ENCODE measurements at places on chromosomes 16 and 17.

GRCh38 chr17:5438716-5439445 is at the start of gene C1QBP:
Gene C1QBP, minus strand, starts transcription at chr17:5439155. Its CDS starts 82 bp downstream, at chr17:5439073.
- peak; percentile 93 for DNase-seq

GRCh38 chr17:48439110-48439850 is 9.3 kb upstream of the SKAP1 start:
- no peak for DNase-seq

GRCh38 chr17:17606416-17607000 is 15.0 kb upstream of the PEMT start:
- no peak for DNase-seq

DNA sequence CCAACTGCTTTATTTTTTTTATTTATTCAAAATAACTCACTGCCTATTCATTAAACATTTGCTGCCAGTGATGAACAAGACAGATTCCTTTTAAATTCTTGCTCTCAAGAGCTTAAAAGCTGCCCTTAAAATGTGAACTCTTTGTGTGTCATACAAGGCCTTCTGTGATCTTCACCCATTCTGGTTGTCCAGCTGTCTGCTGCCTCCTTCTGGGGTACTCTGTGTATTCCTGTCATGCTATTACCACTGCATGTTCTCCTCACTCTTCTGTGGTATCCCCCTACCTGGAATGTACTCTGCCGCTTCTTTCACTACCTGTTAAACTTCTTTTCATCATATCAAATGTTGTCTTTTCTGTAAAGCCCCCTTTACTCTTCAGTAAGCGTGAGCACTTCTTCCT is 165.8 kb downstream of the CHD9 start:
- DNase-seq: peak; percentile 36

DNA sequence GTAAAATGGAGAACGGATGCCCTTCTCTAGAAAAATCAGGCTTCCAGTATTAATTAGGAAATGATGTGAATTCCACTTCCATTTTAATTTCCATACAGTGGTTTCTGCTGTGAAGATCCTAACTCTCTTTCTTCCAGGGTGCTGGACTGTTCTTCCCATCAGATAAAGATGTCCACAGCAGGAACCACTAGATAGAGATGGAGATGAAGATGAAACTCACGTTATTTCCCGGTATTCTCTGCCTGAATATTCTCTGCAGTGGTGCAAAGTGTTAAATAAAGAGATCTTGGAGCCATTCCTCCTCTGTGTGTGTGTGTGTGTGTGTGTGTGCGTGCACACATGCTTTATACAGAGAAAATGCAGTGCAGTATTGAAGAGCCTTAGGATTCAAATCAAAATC is 727.5 kb downstream of the KCNJ2 start:
- peak; percentile 29 for DNase-seq

DNA sequence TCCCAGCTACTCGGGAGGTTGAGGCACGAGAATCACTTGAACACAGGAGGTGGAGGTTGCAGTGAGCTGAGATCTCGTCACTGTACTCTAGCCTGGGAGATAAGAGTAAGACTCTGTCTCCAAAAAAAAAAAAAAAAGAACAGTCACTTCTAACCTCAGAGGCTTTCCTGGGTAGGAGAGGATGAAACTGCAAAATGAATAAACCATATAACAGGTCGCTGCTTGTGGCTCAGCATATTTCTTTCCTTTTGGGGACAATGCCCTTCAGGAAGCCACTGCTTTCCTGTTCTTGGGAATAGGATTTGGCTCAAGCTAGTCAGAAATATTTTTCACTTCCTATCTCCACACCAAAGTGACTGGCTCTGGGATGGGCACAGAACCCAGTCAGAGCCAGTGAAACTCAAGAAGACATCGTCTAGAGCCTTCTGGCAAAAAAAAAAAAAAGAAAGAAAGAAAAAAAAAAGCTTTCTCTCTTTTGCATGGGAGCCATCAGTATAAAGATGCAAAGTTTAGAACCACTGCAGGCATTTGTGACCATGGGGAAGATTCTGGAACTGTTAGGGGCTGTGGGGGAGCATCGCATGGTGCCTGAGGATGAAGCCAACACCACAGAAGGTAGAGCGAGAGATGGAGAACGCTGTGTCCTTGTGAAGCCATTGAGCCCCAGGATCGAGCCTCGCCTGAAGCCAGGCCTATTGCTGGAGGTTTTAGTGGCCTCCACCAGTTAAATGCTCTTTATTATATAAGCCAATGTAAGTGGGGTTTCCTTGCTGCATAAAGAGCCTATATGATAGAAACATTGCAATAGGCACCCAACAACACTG is 71.8 kb upstream of the MRTFB start:
- no peak for DNase-seq

DNA sequence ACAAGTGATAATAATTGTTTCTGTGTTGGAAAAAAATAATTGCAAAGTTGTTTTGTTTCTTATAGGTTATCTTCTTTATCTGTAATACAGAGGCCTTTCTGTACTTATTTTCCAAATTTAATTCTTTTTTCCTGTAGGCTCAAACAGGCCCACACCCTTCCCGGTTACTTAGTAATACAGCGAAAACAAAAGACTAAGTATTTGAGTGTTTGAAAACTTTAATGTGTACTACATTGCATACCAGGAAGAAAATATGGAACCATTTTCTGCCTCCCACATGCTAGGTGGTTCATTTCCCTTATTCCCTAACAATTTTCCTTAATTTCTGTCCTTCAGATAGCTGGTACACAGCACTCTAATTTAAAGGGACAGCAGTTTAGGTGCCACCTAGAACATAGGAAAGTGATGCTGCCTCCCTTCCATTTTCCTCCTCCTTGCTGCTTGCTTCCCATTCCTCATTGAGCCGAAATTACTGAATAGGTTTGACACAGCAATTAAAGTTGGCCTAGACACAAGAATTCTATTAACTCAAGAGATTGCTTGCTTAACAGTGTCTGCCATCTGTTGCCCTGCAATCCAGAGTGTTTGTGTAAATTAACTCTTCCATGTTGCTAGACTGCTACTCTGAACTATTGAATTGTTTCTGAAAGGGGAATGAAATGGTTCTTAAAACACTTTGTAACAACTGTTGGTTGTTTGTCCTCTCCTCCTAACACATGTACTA is 24.2 kb downstream of the CYB5B start:
- no peak for DNase-seq

DNA sequence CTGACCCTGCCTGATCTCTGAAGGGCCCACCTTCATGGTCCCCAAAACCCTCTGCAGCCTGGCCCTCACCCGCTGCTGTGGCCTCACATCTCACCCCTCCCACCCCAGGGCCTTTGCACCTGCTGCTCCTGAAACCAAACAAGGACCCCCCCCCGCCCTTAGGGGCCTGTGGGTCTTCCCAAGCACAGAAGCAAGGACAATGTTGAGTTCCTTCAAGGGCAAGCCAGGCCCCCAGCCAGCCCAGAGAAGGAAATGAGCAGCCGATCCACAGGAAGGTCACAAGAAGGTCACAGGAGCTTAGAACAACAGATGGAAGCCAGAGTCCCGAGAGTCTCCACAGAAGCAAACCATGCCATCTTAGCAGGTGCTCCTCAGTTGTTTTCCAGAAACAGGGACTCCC is 493 bp upstream of the PDE6G start:
- no peak for DNase-seq

- DNase-seq: no peak
Observed at GRCh38 chr17:78673395-78673794, 96.2 kb upstream of the DNAH17 start.

DNA sequence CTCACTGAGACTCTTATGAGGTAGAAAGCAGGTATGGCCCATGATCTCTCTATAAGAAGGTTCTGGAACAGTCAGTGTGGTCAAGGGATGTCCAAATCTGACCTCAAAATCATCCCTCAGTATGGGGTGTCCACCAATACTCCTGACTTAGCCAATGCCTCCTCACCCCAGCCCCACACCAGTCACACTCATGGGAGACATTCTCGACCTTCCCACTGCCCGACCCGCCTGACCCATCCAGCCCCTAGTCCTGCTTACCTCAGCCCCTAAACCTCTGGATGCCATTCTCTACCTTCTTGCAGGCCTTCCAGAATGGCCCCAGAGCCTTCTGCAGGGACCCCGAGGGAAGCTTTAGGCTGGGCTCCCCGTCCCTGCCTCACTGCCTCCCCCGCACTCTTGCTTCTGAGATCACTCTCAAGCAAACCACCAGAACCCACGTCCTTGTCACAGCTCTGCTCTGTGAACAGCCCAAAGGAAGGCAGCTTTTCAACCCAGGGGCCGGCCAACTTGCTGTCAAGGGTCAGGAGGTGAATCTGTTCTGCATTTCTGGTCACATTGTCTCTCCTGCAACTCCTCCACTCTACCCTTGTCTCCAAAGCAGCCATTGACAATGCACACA is 44.9 kb upstream of the RBFOX3 start:
- DNase-seq: no peak

DNA sequence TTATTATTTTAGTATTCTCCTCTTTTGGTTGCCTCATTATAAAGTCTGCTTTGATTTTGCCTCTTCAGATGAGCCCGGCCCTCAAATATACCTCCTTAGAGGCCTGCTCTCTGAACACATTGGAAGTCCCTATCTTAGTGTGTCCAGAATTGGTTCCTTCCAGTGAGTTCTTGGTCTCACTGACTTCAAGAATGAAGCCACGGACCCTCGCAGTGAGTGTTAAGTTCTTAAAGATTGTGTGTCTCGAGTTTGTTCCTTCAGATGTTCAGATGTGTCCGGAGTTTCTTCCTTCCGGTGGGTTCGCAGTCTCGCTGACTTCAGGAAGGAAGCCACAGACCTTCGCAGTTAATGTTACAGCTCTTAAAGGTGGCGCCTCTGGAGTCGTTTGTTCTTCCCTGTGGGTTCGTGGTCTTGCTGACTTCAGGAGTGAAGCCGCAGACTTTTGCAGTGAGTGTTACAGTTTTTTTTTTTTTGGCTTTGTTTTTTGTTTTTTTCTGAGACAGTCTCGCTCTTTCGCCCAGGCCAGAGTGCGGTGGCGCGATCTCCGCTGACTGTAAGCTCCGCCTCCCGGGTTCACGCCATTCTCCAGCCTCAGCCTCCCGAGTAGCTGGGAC is 45.8 kb upstream of the NOS2 start:
- DNase-seq: no peak

- no peak for DNase-seq
Observed at GRCh38 chr16:942436-943060, 28.2 kb downstream of the LMF1 start.

GRCh38 chr16:86240716-86241363 is 269.5 kb upstream of the FOXF1 start:
- DNase-seq: no peak

GRCh38 chr17:58665946-58666857 is 25.6 kb downstream of the TEX14 start:
- DNase-seq: no peak

DNA sequence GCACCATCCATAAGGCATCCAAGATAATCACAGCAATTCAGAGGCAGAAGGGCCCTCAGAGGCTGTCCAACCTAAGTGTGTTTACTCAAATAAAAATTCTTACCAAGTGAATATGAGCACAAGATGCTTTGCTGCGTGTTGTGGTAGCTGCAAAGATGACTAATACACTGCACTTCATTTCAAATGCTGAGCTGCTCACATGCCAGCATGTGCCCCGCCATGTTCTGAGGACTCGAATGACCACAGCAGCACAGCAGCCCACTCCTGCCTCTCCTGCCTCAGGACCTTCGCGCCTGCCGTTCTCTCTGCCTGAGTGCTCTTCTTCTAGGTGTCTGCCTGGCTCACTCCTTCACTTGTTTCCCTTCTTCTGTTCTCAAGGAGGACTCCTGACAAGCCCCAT is 19.0 kb downstream of the PIK3R5 start:
- DNase-seq: no peak

- DNase-seq: no peak
Observed at GRCh38 chr16:72434159-72434558, 262.2 kb upstream of the PMFBP1 start.

DNA sequence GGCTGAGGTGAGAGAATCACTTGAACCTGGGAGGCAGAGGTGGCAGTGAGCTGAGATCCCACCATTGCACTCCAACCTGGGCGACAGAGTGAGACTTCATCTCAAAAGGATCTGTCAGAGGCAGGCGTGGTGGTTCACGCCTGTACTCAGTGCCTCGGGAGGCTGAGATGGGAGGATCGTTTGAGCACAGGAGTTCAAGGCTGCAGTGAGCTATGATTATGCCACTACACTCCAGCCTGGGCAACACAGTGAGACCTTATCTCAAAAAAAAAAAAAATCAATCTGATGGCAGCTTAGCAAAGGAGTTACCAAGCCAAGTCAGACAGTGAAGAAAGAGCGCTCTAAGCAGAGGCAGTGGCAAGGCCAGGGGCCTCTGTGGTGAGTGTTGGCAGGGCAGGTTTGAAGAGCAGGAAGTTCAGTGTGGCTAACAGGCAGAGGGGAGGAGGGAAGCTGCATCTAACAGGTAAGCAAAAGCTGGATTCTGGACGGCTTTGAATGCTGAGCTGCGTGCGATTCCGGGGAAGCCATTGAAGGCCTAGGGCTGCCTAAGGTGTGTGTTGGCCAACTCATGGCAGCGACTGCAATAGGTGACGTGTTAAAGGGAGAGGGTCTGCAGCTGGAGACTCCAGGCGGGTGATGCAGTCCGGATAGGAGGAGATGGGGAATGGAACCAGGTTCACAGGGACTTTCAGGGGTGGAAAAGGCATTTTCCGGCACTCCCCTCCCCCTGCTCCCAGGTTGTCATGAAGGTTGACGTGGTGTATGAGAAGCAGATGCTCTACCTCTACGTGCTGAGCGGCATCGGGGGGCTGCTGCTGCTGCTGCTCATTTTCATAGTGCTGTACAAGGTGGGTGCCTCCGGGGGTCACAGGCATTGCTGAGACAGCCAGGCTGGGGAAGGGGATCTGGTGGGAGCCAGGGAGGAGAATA is 7.0 kb downstream of the ZNF768 start:
- DNase-seq: no peak

GRCh38 chr16:88941913-88942909 is 34.8 kb downstream of the CBFA2T3 start:
- DNase-seq: peak; percentile 39

DNA sequence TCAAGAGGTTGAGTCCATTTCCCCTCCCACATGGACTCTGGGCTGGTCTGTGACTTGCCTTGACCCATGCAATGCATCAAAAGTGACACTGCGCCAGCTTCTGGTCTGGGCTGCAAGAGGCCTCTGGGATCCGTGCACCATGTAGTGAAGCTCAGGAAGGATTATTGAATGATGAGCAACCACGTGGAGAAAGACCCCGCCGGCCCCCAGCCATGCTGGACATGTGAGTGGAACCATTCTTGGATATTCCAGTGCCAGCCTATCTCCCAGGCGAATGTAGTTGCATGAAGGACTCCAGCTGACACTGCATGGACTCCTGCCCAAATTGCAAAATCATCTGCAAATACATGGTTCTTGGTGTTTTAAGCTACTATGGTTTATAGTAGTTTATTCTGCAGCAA is 7.6 kb upstream of the ALOX15B start:
- no peak for DNase-seq
